ENCODE measurements at places on chromosomes 6 and 20. TPM values are rescaled to one million over a fixed set of nuclear protein-coding genes. Genes with fewer than 3 reads are reported as not detected.
A peak's percentile ranks its signal among the peaks of the same experiment; 100 is the strongest.

TBC1D20 gene
- 13.3 TPM for total RNA-seq

KHDRBS2 gene
- total RNA-seq: 0.09 TPM

OTOR gene
- not detected for total RNA-seq

STMND1 gene
- 0.21 TPM for total RNA-seq

GPR6 gene
- not detected for total RNA-seq

TREML1 gene
- not detected for total RNA-seq

PNPLA1 gene
- not detected for total RNA-seq

DNA sequence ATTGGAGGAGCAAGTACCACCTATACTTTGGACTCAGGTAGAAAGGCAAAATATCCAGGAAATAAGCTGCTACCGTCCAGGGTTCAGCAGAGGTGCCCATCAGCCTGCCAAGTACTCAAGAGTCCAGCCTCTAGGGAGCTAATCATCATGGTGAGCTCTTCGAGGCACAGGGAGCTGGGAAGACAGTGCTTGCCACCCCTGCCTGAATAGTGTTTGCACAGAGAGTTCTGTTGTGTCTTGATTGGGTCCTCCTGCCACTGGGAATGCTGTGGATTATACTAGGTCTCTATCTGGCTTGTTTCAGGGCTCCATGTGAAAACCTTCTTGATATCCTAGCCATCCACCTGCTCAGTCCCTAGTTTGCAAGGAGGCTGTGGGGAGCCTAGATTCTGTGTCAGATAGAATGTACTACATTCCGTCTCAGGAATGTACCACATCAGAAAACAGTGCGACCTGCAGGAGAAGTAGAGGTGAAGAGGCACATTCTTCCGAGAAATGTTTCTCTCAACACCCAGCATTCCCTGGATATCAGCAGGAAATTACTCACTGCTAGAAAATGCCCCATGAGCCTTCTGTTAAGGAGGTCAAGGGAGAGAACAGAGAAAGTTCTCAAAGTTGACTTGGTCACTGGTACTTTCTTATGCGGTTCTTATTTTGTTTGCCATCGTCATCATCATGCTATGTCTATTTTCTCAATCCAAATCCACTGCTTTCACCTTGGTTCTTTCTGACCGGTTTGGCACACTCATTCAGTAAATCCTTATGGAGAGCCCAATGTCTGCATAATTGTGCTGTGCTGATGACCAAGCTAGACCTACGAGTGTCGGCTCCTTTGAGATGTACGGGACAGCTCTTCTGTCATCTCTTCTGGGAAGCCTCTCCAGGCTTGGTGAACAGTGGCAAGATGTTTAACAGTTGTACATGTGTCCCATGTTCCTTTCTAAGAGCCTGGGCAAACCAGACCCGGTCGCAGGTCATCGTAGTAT lies 30.7 kb downstream of the PTPN1 start:
- no peak for DNase-seq

GRCh38 chr6:164068527-164068926 lies 654.0 kb downstream of the QKI start:
- no peak for DNase-seq

GRCh38 chr6:41570259-41570615 lies 24.1 kb downstream of the FOXP4 start:
- peak; percentile 28 for DNase-seq

- no peak for DNase-seq
Measured at GRCh38 chr6:104134876-104135275, 724.8 kb downstream of the HACE1 start.

- no peak for DNase-seq
Measured at GRCh38 chr20:48849779-48850178, 22.0 kb upstream of the PREX1 start.

- DNase-seq: no peak
Measured at GRCh38 chr6:44539701-44540355, 152.3 kb downstream of the CDC5L start.

DNA sequence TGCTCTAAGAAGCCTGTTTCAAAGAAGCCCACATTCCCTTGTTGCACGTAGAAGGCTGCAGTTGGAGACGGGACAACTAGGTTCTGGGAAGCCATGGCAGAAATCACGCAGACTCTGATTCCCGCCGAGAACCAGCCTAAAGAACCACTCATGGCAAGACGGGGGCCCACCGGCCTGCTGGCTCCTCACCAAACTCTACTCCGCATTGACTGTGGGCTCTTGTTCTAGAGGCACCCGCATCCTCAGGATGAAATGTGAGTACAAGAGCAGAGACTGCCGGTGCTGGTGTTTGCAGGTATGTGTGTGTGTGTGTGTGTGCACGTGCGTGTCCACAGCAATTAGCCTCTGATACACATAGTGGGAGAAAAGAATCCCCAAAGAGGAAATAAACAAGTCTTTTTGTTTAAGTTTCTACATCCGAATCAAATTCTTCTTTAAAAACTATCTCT lies 42.3 kb upstream of the NR2E1 start:
- DNase-seq: no peak

GRCh38 chr20:32155017-32155981 lies 45.8 kb downstream of the TM9SF4 start:
- DNase-seq: peak; percentile 47

DNA sequence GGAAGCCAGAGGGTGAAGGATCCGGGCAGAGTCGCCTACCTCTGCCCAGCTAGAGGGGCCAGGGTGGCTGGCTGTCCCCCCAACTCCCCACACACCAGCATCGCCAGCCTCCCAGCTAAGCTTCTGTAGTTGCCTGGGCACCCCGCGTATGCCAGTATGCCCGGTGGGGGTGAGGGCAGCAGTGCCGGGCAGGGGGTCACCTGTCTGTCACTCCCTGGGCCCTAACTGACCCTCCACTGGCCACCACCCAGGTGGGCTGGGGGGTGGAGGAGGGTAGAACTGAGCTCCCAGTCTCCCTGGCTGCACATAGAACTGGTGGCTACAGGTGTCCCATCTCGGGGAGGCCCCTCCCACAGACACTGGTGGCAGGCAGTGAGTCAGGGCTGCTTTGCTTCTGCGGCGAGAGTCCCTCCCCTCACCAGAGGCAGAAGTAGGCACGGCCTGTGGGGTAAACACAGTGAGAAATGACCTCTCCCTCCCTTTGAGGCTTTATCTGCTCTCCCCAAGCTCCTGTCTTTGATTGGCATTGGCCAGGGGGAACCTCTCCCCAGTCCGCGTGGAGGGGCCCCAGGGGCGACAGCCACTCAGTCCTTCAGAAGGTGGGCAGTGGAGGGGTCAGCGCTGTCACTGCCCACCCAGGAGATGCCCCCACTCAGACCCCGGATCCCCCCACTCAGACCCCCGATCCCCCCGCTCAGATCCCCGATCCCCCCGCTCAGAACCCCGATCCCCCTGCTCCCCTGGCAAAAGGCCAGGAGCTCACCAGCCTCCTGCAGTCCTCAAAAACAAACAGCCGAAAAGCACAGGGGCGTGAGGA lies 2.5 kb downstream of the NTSR1 start:
- DNase-seq: no peak

GRCh38 chr20:21159658-21160380 lies 33.9 kb downstream of the KIZ start:
- DNase-seq: no peak

DNA sequence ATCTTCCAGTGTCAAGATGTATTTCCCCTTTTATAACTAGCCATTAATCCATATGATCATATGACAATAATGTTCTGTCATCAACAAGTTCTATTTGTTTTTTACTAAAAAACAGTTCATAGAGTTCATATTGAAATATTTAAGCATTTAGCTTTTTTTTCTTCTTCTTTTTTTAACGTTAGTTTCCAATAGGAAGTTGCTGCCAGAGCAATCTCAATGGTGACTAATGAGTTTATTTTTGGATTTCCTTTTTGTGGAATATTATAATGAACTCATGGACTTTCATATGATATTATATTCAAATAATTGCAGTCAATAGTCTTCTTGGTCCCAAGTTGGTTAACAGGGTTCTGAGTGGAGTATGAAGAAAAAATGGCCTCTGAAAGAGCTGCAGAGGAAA lies 343.3 kb downstream of the BCKDHB start:
- no peak for DNase-seq

DNA sequence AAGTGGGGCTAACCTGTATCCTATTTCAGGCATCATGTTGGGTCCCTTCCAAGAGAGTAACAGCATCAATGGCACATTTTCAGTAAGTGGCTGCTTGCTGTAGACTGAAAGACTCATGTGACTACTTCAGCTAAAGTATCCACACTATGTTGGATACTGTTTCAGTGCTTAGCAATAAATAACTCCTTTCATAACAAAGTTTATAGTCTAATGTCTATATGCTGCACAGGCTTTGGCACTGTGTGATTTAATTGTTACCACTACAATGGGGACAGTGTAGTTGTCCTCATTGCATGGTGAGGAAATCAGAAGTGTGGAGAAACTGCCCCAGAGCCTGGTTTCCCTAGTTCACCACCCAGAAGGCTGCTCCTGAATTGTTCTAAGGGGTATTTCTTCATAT lies 318.0 kb upstream of the PTCHD4 start:
- DNase-seq: no peak

DNA sequence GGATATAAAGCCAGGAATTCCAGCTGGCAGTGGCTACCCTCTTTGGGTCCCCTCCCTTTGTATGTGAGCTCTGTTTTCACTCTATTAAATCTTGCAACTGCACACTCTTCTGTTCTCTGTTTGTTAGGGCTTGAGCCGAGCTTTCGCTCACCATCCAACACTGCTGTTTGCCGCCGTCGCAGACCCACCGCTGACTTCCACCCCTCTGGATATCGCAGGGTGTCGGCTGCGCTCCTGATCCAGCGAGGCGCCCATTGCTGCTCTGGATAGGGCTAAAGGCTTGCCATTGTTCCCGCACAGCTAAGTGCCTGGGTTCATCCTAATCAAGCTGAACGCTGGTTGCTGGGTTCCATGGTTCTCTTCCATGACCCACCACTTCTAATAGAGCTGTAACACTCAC lies 1433.5 kb upstream of the ADGRB3 start:
- DNase-seq: no peak

GRCh38 chr6:170463101-170463721 lies 89.9 kb downstream of the PSMB1 start:
- no peak for DNase-seq

GRCh38 chr20:45459606-45460005 lies 9.9 kb upstream of the WFDC2 start:
- no peak for DNase-seq

GRCh38 chr6:52555518-52556233 lies 21.2 kb downstream of the TRAM2 start:
- no peak for DNase-seq

DNA sequence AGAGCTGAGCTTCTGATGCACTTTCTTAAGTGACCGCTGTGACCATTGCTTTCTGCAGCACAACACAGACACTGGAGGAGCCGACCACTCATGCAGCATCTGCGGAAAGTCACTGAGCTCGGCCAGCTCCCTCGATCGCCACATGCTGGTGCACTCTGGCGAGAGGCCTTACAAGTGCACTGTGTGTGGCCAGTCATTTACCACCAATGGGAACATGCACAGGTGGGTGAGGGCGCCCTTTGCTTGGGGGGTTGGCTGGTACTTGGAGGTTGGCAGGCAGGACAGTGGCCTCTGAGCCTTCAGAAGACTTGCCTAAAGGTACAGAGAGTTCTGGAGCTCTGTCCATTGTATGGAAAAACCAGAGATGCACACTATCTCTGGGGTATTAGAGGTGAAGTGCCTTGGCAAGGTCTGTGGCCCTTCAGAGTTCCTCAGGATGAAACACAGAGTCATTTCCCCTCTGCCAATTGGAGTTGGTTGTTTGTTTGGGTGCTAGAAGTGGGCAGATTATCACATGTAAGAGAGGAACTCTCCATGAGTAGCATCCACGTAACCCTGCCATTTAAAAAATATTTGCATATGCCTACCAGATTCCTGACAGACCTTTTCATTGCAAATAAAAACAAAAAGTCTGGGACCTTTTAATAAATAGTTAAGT lies 81.5 kb downstream of the RREB1 start:
- DNase-seq: peak; percentile 86

DNA sequence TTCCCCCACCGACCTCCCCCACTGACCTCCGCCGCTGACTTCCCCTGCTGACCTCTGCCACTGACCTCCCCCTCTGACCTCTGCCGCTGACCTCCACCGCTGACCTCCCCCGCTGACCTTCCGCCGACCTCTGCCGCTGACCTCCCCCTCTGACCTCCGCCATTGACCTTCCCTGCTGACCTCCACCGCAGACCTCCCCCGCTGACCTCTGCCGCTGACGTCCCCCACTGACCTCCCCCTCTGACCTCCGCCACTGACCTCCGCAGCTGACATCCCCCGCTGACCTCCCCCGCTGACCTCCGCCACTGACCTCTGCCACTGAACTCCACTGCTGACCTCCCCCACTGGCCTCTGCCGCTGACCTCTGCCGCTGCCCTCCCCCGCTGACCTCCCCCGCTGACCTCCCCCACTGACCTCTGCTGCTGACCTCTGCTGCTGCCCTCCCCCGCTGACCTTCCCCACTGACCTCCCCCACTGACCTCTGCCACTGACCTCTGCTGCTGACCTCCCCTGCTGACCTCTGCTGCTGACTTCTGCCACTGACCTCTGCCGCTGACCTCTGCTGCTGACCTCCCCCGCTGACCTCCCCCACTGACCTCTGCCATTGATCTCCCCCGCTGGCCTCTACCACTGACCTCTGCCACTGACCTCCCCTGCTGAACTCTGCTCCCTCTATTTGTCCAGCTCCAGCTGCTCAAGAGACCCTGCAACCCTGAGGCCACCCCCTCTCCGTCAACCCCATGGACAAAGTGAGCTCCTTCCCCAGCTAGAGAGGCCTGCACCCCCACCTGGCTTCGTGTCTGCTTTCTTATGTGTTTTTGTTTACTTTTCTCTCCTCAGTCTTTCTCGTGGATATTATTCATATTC lies 91.4 kb upstream of the AFDN start:
- no peak for DNase-seq

DNA sequence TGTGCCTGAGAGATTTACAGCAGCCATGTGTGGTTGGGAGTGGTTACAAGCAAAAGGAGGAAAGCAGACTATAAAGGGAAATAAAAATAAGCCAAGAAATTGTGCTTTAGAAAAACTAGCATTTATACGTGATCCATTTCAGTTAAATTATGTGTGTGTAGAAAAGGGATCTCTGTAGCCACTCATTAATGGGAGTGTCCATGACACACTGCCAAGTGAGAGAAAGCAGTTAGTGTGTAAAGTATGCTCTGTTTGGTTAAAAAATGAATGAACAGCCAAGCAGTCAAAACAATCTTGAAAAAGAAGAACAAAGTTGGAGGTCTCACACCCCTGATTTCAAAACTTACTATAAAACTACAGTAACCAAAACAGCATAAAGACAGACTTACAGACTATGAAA lies 67.9 kb upstream of the GGTLC1 start:
- no peak for DNase-seq

DNA sequence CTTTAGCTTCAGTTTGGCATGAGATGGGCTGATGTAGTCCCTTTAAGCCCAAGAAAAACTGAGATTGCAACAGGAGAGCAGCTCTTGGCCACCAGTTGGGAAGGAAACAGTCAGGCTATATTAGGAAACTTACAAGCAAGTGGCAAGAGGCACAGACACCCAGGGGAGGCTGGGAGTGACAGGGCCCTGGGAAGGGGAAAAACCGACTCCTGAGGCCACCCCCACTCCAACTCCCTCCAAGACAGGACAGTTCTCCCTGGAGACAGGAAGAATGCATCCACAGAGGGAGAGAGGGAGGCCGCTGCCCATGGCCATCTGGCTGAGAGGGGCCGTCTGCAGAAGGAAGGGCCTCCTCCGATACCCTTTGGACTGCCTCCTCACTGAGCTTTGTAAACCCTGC lies 20.5 kb downstream of the JPH2 start:
- DNase-seq: no peak

All from pancreas (tissue), 10 donors.